ENCODE measurements at places on chromosomes 13 and 19.

DNA sequence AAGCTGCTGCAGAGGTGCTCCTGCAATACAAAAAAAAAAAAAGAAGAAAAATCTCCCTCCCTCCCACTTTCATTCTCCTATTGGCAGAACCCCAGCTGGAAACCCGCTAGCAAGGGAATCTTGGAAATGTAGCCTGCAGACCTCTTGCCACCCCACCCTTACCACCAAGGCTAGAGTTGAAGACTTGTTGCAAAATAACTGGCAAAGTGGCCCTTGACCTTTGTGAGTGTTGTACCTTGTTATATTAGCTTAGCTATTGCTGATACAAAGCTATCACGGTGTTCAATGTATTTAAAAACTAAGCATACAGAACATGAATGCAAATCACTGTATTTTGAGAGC, 57.5 kb upstream of the KCTD4 start:
- no peak for DNase-seq

GRCh38 chr13:69324090-69324886, 783.3 kb upstream of the ATXN8OS start:
- DNase-seq, result no peak

DNA sequence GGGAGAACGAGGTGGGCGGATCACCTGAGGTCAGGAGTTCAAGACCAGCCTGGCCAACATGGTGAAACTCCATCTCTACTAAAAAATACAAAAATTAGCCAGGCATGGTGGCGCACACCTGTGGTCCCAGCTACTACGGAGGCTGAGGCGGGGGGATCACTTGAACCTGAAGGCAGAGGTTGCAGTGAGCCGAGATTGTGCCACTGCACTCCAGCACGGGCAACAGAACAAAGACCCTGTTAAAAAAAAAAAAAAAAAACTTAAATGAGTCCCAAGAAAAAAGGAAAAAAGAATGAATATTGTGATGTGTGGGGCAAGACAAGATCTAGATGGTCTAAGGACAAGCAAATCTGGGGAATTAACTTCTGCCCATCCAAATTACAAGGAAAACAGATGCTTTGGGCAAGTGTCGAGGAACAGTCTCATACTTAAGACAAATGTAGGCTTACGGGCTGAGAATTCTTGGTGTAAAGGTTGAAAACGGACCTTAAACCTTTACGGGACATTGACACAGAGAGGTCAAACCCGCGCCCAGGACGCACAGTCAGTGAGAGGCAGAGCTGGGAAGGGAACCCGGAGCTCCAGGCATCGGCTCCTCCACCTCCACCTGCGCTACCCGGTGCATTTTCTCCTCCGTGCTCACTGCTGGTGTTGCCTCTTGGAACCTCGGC, 656 bp upstream of the ZNF324 start:
- DNase-seq, result no peak

DNA sequence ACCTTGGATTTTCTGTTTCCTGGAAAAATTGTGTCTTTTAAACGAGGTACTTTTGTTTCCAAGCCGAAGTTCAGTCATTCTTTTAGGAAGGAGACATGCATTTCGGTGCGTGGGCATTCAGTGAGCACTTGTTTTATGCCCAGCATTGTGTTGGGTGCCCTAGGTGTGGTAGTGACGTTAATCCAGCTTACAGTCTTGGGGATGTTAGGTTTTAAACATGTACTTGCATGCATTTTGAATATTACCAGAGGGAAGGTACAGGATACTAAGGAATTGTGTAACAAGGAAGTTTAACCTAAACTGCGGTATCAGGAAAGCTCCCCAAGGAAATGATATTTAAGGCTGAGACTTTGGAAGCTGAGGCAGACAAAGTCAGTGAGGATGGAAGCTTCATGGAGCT, 66.3 kb downstream of the ARHGAP35 start:
- DNase-seq, result no peak

DNA sequence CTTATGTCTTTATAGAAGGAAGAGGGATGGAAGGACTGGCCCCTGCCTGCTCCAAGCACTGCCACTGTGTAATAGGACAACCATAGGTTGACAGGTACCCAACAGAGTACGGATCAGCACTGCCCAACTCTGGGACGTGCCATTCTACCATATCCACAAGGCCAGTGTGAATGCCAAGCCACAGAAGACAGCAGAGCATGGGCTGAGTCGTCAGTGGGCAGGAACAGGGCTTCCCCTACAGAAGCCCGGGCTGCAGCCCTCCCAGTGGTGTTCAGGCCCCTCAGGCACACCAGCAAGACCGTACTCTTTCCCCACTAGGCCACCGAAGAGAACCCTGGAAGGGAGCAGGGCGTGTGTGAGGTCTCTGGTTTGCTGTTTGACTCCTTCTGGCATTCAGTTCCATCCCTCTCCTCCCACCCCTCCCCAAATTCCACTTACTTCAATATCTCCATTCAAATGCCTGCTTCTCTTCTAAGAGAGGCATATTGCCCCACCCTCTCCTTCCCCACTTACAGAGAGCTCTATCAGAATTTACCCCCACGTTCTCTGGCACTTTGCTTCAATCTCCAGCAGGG, 209.4 kb downstream of the FOXO1 start:
- no peak for DNase-seq

- no peak for DNase-seq
Observed at GRCh38 chr19:4103080-4103433, 20.9 kb downstream of the MAP2K2 start.

- DNase-seq, result no peak
Observed at GRCh38 chr13:113420833-113421600, 32.3 kb downstream of the ADPRHL1 start.

- no peak for DNase-seq
Observed at GRCh38 chr13:110423689-110424302, 116.7 kb downstream of the COL4A2 start.

DNA sequence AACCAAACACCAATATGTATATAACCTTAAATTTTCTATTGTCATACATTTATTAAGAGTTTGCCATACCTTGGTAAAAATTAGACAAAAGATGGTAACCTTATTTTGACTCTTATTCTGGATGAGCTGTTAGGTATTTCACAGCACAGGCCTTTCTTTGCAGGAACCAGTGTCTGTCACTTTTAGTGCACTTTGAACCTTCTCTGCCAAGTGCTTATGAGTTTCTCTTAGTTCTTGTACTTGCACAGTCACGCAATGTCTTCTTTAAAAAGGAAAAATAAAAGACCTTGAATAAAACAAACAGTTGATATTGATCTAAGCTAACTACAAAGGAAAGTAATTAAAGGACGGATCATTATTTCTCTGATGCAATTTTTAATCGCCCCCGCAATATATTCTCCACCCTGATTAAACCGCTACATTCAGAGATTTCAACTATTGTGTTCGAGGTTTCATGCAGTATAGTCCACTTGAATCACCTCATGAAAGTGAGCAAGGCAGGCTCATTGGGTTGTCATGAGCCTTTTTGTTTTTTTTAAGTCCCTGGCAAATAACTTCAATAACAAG, 534.5 kb downstream of the KLF5 start:
- no peak for DNase-seq

DNA sequence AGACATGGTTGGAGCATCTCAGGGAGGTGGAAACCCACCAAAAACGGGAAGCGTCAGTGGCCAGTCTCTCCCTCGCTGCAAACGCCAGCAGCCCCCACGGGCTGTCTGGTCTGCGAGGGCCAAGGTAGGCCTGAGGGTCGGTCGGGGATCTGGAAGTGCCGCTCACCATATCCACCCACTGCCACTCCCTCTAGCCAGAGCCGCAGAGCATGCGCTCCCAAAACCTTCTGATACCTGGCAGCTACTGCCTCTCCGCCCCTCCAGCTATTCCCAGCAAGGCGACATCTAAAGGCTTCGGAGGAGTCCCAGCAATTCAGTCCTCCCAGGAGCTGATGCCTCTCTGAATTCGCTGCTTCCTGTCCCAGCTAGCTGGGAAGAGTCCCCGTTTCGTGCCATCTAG, 4.4 kb upstream of the FKRP start:
- DNase-seq, result no peak

GRCh38 chr19:2280633-2281264, 1.2 kb downstream of the PEAK3 start:
- DNase-seq, result no peak

DNA sequence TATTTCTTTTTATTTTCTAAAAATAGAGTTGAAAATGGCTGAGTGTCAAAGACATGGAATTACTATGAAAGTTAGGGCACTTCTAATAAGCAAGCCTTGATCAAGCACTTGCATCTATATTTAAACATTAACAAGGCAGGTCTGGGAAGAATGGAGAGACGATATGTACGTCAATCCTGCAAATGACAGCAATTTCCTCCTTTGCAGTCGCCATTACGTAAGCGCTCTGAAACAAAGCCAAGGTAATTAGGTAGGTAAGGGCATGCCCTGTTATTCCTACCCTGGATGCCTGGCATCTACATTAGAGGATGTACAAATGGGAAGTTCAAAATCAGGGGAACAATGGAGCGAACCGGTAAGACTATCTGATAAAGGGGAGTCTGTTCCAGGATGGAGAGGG, 664.0 kb upstream of the ARGLU1 start:
- DNase-seq, result no peak

DNA sequence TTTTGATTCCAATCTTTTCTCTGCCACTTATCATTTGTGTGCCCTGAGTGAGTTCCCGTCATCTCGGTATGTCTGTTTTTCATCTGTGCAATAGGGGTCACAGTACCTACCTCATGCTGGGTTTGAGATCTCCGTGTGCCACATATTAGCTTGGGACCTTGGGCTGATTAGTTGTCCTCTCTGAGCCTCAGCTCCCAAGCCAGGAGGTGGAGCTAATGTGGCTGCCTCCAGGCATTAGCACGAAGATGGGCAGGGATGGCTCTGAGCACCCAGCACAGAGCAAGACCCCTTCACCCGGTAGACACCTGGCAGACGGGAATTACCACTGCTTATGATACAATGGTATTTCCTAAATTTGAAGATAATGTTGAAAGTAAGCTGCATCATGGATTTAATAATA, 35.8 kb upstream of the XPO4 start:
- DNase-seq, result no peak

DNA sequence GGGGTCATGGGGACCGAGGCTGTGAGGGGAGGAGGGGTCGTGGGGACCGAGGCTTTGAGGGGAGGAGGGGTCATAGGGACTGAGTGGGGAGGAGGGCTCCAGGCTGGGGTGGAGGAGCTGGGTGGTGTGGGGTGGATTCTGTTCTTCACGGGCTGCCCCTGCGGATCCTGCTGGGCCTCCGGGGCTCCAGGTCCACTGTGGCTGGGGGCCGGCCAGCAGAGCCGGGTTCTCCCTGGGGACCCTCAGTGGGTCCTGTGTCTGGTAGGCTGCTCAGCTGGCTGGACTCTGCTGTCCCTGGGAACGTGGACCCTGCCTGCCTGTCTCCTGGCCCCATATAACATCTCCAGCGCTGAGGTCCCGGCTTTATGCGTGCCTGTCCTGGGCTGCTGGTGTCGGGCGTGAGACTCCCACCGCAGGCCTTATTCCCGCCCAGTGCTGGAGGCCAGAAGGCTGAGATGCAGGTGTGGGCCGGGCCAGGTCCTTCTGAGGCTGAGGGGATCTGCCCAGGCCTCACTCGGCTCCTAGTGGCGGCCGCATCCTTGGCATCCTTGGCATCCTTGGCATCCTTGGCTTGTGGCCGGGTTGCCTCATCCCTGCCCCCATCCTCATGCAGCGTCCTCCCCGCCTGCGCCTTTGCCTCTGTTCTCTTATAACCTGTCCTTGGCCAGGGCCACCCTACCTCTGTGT, 19.8 kb upstream of the GNA15 start:
- DNase-seq, result no peak

DNA sequence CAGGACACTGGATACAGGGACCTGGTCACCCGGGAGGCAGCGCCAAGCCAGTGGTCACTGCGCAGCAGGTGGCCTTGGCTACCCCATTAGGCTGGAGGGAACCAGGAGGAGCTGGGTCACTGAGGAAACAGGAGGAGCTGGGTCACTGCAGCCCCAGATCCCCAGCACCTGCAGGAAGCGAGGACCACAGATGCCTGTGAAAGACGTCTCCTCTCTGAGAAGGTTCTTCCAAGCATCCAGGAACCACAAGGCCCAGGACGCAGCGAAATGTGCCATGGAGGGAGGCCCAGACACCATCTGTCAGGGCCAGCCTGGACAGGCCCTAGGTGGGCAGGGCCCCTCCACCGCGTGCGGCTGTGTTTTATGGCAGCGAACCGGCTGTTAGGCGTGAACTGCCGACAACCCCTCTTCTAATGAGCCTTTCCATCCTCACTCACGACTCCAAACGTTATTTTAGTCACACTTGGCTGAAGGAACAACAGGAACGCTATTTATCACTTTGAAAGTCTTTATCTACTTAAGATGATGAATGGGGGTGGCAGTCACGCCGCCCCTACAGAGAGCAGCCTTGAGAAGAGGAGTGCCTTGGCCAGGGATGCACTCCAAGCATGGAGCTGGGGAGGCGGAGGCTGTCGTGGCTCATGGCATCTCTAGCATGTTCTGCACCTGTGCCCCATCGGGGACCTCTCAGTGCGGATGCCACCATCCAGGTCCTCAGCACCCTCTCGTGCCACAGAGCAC, 53.3 kb downstream of the CEBPG start:
- no peak for DNase-seq

GRCh38 chr13:21364916-21365315, 94.2 kb downstream of the ZDHHC20 start:
- DNase-seq, result no peak

DNA sequence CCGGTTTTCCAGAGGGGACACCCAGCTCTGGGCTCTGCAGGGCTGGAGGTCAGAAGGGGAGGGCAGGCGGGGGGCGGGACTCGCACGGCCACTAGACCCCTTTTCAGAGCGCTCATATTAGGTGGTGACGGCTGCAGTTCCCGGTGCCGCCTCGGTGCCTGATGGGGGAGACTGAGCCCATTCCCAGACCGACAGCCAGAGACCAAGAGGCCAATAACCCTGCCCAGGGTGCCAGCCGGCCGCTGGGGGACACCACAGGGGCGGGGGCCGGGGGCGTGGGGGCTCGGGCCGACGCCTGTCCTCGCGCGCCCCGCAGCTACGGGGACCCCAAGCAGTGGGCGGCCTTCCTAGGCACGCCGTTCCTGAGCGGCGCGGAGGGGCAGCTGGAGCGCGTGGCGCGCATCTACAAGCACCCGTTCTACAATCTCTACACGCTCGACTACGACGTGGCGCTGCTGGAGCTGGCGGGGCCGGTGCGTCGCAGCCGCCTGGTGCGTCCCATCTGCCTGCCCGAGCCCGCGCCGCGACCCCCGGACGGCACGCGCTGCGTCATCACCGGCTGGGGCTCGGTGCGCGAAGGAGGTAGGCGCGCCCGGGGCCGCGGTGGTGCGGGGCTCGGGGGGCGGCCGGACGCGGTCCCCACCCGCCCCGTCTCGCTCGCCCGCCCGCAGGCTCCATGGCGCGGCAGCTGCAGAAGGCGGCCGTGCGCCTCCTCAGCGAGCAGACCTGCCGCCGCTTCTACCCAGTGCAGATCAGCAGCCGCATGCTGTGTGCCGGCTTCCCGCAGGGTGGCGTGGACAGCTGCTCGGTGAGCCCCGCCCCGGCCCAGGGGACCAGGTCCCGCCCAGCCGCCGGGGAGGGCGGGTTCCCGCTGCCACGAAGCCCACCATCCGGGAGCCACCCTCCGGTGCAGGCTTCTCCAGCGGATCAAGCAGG, 2.4 kb downstream of the TIMM13 start:
- peak; percentile 33 for DNase-seq

DNA sequence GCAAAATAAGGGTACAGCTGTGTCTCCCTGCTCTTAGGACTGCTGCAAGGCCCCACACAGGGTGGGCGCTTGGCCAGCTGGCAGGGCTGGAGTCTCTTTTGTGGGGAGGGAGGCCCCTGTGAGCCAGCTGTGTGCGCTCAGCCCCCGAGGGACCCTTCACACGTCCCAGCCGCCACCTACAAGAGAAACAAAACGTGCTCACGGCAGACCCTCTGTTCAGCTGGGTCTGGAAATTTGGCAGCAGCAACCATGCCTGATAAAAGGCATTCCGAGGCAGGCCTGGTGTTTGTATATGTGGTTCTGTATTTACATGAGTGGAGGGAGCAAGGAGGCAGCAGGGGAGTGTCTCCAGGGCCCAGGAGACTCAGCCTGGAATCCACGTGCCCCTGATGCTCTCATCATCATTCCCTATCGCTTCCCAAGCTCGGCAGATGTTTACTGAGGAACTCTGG, 49.7 kb downstream of the CRTC1 start:
- peak; percentile 85 for DNase-seq

Measured in AG04450 (cell line).